ENCODE measurements at places on chromosomes 2 and 18.

GRCh38 chr2:96816836-96817702 lies 1.0 kb downstream of the CNNM3 start:
- DNase-seq = no peak

DNA sequence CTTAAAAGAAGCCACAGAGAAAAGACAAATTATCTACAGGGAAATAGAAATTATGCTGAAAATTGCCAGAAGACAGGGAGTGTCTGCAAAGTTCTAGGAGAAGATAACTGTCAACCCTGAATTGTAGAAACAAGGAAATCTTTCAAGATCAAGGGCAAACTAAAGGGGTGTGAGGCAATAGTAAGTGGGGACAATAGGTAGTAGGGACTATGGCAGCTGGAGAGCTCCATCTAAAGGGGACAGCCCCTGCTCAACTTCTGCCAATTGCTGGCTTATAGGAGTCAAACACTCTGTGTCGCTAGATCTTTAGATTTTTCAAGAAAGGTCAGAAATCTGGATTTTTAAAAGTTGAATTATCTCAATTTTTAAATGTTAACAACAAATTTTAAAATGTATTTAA lies 10.1 kb upstream of the ST3GAL5 start:
- no peak for DNase-seq

- no peak for DNase-seq
Observed at GRCh38 chr2:65545837-65546805, 113.7 kb upstream of the SPRED2 start.

DNA sequence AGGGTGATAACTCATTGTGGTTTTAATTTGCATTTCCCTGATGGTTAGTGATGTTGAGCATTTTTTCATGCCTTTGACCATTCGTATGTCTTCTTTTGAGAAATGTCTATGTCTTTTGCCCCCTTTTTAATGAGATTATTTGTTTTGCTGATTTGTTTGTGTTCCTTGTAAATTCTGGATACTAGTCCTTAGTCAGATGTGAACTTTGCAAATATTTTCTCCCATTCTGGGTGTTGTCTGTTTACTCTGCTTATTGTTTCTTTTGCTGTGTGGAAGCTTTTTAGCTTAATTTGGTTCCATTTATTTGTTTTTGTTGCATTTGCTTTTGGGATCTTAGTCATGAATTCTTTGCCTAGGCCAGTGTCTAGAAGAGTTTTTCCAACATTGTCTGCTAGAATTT lies 192.0 kb downstream of the PARD3B start:
- no peak for DNase-seq

GRCh38 chr2:19933351-19933981 lies 31.7 kb upstream of the TTC32 start:
- no peak for DNase-seq

DNA sequence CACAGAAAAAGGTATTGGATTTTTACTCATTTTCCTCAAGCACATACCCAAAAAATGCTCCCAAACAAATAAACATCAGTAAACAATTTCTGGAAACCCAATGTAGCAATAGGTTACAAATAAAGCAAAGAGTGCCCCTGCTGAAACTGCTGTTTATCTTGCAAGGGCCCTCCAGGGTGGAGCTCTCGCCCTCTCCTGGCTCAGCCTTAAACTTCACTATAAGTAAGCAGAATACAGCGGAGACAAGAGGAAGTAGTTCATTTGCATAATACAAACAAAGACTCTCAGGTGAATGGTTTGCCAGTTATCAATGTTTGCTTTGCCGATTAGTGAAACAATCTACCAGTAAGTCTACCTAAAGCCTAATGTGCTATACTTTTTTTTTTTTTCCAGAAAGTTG lies 437.6 kb downstream of the DLGAP1 start:
- DNase-seq = no peak

DNA sequence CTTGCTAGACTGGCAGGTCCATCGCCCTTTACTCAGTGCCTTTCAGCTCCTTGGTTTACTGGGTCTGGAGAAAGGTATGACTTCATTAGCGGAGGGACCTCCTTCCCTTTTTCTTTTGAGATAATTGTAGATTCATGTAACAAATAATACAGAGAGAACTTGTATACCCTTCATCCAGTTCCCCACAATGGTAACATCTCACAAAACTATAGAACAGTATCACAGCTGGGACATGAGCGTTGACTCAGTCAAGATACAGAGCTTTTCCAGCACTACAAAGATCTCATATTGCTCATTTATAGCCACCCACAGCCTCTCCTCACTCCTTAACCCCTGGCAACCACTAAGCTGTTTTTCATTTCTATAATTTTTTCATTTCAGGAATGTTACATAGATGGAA lies 59.8 kb downstream of the ZNF532 start:
- DNase-seq = no peak

GRCh38 chr2:65311049-65311448 lies 83.4 kb downstream of the ACTR2 start:
- DNase-seq = no peak

DNA sequence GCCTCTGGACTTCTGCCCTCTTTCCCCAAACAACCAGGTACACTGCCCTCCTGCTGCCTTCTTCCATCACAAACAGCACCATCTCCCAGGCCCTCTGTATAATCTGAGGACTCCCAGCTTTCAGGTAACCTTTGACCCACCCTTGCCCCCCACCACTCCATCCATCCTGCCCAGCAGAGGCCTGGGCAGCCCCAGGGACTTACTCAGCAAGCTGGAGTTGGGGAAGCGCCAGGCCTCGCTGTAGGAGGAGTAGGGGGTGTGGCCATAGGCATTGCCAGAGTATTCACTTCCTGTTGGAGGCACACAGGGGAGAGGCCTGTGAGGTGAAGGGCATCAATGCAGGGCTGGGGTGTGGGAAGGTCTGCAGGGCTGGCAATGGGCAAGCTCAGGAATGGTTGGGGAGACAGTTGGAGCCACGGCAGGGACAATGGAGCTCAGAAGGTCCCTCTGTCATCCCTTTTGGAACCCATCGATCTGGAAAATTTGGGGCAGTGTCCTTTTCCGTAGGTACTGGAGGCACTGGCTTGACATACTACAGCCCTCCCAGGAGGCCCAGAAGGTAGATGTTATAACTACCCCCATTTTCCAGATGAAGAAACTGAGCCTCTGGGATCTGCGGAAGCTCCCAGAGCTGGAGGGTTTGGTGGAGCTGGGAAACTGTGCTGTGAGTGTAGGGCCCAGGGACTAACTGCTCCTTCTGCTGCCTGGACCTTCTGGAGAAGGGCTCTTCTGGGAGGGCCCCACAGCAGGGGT lies 46.3 kb downstream of the PSD4 start:
- DNase-seq = no peak

DNA sequence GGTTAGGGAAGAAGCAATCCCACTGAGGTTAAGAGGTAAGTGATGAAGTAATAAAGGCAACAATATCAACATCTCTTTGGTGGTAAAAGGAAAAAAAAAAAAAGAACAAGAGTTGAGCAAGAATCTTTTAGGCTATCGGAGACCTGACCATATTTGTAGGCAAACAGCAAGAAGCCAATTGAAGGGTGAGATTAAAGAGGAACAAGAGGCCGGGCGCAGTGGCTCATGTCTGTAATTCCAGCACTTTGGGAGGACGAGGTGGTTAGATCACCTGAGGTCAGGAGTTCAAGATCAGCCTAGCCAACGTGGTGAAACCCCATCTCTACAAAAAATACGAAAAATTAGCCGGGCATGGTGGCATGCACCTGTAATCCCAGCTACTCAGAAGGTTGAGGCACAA lies 11.3 kb downstream of the VPS54 start:
- no peak for DNase-seq

DNA sequence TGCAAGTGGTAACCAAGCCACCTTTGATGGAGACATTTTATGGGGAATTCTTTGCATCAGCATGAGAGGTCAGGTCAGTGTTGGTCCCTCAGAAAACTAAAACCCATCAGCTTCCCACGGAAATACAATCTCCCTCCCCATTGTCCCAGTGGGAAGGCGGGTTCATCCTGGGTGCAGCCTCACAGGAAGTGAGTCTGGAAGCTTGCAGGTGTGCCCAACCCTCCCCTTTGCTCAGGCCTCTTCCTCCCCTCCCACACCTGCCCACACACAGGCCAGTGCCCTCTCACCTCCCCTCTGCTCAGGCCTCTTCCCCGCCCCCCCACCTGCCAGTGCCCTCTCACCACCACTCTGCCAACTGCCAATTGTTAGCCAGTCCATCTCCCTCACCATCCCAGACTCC lies 166.8 kb upstream of the RAB6C start:
- DNase-seq = no peak

GRCh38 chr2:20618468-20618885 lies 32.4 kb downstream of the HS1BP3 start:
- no peak for DNase-seq
